ENCODE measurements at places on chromosomes 13 and 19.
A peak's percentile ranks its signal among the peaks of the same experiment; 100 is the strongest.

- DNase-seq, result no peak
Measured at GRCh38 chr13:107993239-107993949, 221.9 kb downstream of the LIG4 start.

- DNase-seq, result no peak
Measured at GRCh38 chr13:73157031-73157430, 98.2 kb downstream of the KLF5 start.

DNA sequence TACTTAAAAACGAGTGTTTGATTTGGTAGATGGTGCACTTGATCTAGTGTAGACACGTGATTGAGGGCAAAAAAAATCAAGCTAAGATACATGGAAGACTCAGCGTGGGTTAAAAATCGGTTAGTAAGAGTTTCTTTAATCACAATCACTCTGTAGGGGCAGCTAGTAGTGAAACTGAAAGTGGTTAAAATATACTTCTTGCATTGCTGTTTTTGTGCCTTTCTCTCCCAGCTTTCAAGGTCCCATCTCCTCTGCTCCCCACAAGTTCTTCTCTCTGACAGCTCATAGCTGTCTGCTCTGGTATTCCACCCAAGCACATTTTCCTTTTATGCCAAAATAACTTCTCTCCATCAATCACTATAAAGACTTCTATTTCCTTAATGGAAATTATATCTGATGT is 1089.7 kb downstream of the EFNB2 start:
- no peak for DNase-seq

GRCh38 chr19:12833418-12833737 is 1.0 kb downstream of the RTBDN start:
- DNase-seq, result no peak

- peak; percentile 53 for DNase-seq
Measured at GRCh38 chr19:1261798-1262622, 7.1 kb upstream of the CIRBP start.

GRCh38 chr19:49534632-49535385 is 7.0 kb downstream of the RCN3 start:
- no peak for DNase-seq

GRCh38 chr13:55439450-55439849 is 1701.3 kb upstream of the PRR20A start:
- DNase-seq, result no peak

DNA sequence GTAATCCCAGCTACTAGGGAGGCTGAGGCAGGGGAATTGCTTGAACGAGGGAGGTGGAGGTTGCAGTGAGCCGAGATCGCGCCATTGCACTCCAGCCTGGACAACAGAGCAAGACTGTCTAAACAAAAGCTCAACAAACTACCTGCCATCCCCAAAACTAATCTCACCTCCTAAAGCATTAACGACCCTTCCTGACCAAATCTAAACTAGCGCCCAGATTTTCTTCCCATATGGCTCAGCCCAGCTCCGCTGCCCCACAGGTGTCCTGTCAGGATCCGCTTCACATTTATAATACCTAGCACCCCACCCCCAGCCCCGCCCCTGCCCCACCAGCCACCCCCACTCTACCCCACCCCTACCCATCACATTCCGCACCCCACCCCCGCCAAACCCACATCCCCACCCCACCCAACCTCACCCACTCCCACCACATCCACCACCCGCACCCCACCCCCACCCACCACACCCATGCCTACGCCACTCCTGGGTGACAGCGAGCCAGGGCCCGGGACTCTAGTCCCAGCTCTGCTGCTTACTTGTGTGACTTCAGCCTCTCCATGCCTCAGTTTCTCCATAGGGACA is 599 bp downstream of the C19orf12 start:
- no peak for DNase-seq

- DNase-seq, result no peak
Measured at GRCh38 chr13:42392180-42392579, 120.2 kb downstream of the AKAP11 start.

DNA sequence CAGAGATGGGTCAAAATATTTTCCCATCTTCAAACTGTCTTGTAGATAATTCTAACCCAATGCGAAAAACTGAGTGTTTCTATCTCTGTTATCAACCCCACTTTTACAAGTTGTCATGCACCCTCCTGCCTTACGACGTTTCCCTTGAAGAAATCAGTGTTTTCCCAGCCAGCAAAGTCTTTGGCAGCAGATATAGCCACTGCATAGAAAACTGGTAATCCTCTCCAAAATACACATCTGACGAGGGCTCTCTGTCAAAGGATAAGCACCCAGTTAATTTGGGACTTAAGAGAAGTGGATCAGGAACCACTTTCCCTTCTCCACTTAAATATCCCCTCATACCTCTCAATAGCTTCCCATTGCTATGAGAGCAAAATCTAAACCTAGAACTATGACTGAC is 351.9 kb upstream of the MIR17HG start:
- no peak for DNase-seq

- DNase-seq, result no peak
Measured at GRCh38 chr13:98543378-98544103, 33.4 kb downstream of the STK24 start.

GRCh38 chr19:16372065-16372915 is 47.7 kb downstream of the KLF2 start:
- DNase-seq, result no peak

- DNase-seq, result peak; percentile 10
Measured at GRCh38 chr13:72726726-72727416, 558 bp downstream of the MZT1 start.

DNA sequence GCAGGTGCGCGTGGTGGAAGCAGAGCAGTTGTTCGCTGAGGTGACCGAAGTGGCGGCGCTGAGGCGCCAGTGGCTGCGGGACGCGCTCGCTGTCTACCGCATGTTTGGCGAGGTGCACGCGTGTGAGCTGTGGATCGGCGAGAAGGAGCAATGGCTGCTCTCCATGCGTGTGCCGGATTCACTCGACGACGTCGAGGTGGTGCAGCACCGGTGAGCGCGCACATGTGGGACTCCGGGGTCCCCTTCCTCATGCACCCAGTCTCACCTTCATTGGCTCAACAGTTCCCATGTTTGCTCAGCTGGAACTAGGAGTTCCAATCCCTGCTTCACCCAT is 46.5 kb downstream of the SPTBN4 start:
- no peak for DNase-seq

- DNase-seq, result no peak
Measured at GRCh38 chr13:88068975-88069374, 397.8 kb downstream of the SLITRK5 start.

DNA sequence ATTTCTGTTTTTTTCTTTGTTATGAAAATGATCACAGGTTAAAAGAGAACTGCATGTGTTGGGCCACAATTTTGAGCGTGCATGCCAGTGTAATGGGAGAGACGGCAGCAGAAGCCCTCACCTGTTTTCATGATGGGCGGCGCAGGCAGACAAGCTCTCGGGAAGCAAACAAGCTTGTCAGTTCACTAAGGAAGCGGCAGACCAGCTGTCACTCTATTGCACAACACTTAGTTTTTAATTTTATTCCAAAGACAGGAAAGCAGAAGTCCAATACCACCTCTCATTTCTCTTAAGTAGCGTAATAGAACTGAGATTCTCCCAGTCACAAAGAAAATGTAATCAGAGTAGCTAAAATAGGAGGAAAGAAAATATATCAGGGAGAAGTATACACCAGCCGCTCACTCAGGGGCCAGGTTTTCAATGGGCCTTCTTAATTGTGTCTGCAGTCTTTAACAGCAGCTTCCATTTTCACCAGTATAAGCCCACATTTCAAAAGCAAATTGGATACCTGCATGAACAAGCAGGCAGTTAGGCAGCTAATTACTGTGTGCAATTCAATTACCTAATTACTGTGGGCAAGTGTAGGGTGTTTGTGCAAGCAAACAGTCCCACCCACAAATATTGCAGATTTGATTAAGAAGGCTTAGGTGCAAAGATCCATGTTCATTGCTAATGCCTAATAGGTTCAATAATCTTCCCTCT is 711.4 kb downstream of the DIAPH3 start:
- peak; percentile 53 for DNase-seq

DNA sequence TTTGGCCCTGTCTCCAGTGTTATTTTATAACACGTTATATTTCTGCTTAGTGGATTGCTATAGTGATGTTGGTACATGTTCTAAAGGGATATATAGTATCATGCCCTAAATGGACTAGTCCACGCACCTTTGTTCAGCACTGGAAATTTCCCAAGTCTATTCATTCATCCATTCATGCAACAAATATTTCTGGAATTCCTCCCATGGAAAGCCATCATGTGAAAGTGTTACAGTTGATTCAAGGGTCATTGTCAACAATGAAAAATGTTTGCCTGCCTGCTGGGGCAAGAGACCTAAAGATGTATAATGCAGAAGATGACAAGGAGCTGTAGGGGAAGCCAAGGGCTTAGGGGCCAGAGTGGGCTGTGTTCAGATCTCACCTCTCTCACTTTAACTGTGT is 10.8 kb upstream of the HSPH1 start:
- no peak for DNase-seq

DNA sequence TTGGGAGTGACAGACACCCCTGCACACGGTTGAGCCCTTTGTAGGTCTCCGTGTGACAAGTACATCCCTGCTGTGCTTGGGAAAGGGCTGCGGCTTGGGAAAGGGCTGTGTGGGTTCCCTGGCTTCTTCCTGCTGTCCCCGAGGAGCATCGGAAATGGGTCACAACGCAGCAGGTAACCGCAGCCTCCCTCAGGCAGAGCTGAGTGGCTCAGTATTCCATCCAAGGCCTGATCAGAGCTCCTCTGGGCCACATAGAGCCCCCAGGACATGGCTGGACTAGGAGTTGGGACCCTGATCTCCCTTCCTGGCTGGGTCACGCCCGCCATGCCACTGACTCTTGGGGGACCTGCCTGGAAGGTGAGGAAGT is 16.3 kb downstream of the TECR start:
- no peak for DNase-seq

DNA sequence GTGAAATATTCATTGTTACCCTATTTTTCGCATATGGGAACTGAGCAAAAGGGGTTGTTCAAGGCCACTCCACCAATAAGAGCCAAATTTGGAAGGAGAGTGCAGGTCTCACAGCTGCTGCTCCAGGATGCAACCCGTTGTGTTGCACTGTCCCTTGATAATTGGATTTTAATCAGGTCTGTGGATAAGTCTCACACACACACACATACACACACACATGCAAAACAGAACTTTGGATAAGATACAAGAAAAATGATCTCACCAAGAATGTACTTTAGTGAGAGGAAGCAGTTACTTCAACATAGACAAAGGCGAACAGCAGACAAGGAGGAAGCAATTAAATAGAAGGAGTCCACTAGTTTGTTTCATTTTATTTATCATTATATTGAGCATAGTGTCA is 127.3 kb upstream of the EDNRB start:
- DNase-seq, result no peak

DNA sequence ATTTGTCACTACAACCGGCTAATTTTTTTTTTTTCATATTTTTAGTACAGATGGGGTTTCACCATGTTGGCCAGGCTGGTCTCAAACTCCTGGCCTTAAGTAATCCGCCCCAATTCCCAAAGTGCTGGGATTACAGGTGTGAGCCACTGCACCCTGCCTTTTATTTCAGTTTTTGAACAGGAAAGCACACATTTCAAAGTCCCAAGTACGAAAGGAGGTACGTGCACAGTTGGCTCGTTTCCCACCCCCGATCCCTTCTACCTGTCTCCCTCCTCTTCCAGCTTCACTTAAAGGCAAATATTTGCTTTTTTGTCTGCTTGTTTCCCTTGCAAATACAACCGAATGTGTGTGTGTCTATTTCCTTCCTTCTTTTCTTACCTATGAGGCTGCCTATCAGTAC is 30.5 kb downstream of the ZIC5 start:
- no peak for DNase-seq

DNA sequence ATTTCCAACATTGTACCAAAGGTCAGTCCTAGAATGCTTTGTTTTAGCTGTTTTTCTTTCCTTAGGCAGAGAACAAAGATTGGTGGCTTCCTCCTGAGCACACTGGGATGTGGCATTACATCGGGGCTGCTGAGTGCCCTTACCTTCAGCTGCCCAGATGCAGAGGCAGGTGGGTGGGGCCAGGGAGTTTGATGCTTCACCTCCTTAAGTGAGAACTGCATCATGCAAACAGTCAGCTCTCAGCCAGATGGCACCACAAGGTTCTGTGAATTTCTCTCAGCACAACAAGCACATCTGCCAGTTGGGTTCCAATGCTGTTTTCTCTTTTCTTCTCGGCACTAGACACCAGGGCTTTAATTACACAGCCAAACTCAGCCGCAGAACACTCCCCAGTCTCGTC is 87.4 kb upstream of the UBL3 start:
- DNase-seq, result no peak

- DNase-seq, result no peak
Measured at GRCh38 chr13:56980856-56981255, 159.9 kb upstream of the PRR20A start.

- peak; percentile 38 for DNase-seq
Measured at GRCh38 chr19:10289167-10289835, 451 bp upstream of the ICAM5 start.

DNA sequence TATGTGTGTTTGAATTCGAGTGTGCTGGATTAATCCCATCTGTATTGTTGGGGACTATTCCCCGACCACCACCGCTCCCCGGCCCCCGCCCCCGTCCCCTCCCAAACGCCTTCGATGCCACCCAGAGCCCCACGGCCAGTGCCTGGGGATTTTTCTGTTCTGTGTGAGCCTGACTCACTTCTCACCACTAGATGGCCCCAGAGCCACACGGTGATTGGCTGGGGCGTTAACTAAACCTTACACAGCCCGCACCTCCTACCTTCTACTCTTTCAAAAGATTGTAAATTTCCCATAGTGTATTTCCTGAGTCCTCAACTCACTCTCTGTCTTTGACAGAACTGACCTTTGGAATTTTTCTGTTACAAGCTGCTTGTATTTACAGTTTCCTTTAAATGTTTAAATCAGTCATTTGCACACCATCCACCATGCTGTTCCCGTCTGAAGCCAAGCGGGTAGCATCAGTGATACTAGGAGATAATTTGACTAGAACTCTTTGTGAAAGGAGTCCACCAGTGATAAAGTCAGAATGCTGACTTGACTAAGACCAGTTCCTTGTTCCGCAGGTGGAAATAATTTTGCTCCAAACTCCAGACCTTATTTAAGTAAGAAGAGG is 61.4 kb downstream of the RFX2 start:
- DNase-seq, result peak; percentile 87

All from Ammon's horn (tissue), 1 donor.